ENCODE measurements at places on chromosomes 3 and 15.

DNA sequence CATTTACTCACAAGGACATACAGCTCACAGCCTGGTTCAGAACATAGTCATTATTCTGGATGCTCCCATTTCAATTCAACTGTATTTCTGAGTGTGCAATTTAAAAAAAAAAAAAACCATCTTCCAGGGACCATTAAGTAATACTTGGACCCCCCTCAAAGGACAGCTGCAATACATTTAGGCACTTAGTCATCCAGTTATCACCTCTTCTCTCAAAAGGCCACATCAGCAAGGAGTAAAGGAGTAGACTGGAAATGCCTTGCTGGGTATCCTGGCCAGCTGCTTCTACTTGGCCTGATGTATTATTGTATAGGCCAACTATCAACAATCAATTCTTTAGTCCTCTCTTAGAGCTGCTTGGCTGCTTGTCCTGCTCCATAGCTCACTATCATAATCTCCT, 211.4 kb upstream of the SETMAR start:
- DNase-seq, result no peak

- no peak for DNase-seq
These were observed 57.3 kb downstream of the GREM1 start for GRCh38 chr15:32775103-32775502.

GRCh38 chr15:73924171-73924921, 1.9 kb upstream of the LOXL1 start:
- no peak for DNase-seq

- DNase-seq, result no peak
These were observed 159.2 kb upstream of the SLC24A5 start for GRCh38 chr15:47961401-47962090.

DNA sequence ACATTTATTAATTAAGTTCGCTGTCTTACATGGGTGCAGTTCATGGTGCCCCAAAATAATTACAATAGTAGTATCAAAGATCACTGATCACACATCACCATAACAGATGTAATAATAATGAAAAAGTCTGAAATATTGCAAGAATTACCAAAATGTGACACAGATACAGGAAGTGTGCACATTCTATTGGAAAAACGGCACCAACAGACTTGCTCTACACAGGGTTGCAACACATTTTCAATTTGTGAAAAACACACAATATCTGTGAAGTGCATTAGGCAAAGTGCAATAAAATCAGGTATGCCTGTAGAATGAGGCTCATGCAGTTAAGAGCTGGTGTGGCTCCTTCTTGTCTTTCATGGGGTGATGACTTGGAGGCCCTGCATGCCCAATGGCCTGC, 265.8 kb downstream of the RPLP1 start:
- no peak for DNase-seq

DNA sequence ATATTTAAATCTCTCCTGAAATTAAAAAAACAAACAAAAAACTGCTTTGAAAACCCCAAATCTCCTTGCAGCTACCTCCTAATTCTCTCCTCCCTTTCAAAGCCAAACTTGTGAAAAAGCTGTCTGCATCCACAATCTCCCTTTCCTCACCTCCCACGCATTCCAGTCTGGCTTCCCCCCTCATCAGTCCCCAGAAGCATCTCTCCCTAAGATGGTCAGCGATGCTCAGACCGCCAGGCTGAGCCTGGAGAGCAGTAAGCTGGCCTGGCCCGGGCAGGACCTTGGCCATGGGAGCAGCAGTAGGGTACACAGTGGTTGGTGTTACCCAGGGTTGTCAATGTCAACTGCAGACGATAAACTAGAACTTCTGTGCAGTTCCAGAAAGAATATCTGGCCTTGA, 32.9 kb upstream of the BLM start:
- no peak for DNase-seq

DNA sequence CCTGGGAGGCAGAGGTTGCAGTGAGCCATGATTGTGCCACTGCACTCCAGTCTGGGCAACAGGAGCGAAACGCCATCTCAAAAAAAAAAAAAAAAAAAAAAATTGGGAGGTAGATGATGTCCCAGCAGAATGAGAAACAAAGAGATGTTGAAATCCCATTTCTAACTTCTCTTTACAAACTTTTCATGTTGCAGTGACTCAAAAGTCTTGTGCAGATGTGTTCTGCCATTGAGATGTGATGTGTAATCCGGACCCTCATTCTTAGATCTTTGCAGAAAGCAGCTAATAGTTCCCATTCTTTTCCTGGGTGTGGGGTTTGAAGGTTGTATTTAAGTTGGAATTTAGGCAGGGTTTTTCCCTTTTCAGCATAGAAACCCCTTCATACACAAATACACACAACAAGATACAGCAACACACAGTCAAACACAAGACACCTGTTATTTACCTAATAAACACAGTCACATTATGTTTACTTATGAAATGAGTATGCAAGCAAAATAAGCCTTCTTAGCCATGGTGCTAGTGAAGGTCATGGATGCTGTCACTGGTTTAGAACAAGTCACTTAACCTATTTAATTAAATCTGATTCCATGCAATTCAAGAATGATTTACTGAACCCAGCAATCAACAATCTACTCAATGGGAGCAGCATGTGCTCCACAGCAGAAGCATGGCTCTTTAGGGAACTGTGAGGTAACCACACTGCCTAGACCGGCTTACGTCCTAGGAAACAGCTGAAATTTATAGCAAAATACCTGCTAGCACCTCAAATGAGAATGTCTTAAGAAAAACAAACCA, 14.9 kb downstream of the SIAH2 start:
- peak; percentile 41 for DNase-seq

- no peak for DNase-seq
These were observed 8.7 kb upstream of the SEMA3F start for GRCh38 chr3:50146316-50146901.

DNA sequence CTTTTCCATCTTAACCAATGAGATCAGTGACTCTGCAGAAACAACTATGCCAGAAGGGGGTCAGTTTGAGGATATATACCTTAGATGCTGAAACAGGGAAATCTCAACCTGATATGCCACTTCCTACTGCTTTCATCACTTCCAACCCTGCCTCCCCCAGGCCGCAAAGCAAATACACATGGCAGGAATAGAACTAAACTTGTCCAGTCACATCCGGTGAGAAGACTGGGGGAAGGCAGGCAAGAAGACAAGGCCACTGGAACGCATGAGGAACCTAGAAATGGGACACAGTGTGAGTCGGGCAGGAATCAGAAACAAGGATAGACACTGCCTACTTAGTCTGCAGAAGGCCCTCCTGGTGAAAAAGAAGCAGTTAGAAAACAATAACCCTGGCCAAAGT, 90.6 kb downstream of the MYO5A start:
- DNase-seq, result no peak

GRCh38 chr3:81788610-81789009, 27.2 kb upstream of the GBE1 start:
- no peak for DNase-seq

- DNase-seq, result no peak
These were observed 62.7 kb upstream of the BLM start for GRCh38 chr15:90654233-90655136.

- no peak for DNase-seq
These were observed 65.5 kb upstream of the FBN1 start for GRCh38 chr15:48710952-48711495.

GRCh38 chr15:87874896-87875711, 381.4 kb downstream of the NTRK3 start:
- no peak for DNase-seq

DNA sequence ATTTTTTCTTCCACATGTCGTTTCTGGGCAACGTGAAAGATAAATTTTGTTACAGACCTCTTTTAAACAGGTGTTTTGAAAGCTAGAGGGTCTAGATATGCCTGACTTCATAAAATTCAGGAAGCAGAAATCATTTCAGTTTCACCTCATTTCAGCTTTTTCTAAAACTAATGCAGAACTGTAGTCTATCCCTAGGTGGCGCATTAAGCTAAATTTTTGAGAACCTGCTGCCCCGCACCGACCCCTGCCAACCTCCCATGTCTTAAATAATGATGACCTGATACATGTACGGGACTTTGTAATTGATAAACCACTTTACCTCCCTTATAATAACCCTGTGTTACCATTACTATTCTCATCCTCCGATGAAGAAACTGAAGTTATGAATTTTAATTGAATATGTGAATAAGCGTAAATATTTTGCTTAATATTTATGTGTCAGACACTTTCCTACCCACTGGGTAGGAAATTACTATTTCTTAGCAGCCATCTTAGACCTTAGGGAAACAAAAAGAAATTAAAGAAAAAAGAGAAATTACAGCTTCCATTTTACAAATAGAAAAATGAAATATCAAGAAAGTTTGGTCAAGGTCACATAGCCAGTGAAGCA, 78.7 kb upstream of the GCNT3 start:
- peak; percentile 52 for DNase-seq

DNA sequence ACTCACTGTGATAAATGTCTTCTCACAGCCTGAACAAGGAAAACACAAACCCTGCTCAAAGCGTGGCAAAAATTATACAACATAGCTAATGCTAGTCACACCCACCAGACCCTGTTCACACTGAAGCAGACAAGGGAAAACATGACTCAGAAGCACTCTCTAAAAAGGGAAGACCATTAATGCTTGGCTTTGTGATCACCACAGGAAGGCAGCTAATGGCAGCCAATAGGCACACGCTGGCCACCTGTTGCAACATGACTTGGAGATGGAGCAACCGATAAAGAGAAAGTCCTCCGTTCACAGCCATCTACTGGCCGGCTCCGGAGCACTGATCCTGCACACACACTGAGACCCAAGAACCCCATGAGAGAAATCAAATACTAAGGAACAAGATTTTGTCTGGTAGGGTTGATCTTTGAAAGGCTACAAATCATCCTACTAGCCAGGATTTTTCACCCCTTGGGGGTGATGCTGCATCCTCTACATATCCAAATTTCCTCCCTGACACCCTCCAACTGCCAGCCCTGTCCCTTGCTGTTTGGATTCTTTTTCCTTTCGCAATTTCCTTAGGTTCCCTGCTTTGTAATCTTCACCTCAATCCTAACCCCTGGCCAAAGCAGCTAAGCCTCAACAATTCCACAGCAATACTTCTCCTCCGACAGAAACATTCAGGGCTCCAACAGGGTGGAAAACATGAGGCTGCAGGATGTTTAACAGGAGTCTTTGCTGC, 3.2 kb downstream of the ZXDC start:
- peak; percentile 41 for DNase-seq

DNA sequence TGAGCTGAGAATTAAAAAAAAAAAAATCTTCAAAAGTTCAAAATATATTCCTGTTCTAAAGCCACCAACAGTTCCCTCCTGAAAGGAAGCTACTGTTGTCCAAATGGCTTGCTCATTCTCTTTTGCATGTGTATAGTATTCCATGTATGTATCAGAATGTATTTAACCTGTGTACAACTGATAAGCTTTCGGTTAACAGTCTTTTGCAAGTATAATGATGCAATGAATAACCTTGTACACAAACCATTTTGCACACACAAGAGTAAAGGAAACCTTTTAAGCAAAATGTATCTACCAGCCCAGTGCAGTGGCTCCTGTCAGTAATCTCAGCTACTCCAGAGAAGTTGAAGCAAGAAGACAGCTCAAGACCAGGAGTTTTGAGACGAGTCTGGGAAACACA, 32.6 kb downstream of the TOPBP1 start:
- no peak for DNase-seq

- DNase-seq, result no peak
These were observed 344.3 kb upstream of the UMPS start for GRCh38 chr3:124385996-124386395.

DNA sequence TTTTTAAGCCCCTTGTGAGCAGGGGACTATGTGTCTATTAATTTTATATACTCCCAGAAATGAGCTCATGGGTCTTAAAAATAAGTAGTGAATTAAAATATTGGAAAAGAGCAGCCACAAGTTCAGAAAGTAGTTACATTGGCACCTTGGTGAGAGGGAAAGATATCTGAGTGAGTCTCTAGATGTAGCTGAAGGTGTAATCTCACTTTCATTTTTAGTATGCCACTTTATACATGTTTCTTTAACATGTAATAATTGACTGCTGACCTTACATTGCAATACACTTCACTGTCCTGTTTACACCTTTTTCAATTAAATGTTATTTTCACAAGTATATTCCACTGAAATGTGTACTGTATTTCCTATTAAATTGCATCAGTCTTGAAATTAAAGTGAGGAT, 12.1 kb upstream of the PAK6 start:
- DNase-seq, result no peak

GRCh38 chr15:67573194-67573593, 30.7 kb downstream of the MAP2K5 start:
- no peak for DNase-seq

DNA sequence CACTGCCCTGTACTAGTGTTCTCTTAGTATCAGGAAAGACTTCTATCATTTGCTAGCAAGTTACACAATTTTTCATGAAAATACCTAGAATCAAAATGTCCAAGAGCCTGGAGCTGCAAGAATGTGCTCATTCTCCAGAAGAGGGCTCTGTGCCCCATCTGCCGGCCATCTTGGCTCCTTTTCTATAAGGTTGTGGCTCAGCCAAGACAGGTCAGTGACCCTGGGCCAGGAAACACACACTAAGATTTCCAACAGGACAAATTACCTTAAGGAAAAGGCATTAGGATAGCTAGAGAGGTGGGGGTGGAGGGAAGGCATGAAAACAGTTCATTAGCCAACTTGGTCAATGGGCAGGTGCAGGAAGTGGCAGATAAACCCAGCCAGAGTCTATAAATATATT, 20.7 kb downstream of the TIMP4 start:
- no peak for DNase-seq

- DNase-seq, result no peak
These were observed 22.1 kb upstream of the IP6K2 start for GRCh38 chr3:48738926-48739616.

GRCh38 chr3:194404365-194405140, 5.5 kb upstream of the GP5 start:
- peak; percentile 67 for DNase-seq

- no peak for DNase-seq
These were observed 168.4 kb downstream of the TUSC7 start for GRCh38 chr3:116877968-116878367.

DNA sequence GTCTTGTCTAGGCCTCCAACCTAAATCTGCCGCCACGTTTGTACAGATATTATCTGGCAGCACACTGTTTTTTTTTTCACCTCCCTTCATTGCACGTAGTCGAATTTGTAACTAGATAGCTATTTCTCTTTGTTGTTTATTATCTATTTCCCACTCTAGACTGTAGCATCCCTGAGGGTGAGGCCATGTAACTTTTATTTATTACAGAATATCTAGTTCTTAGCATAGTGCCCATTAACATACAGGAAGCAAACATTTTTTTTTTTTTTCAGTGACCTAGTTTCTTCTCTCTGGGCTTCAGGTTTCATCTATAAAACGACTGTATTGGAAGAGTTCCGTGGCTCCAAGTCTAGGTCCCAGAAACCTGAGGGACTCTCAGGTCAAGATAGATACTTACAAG, 354.3 kb downstream of the FGF12 start:
- DNase-seq, result peak; percentile 27

DNA sequence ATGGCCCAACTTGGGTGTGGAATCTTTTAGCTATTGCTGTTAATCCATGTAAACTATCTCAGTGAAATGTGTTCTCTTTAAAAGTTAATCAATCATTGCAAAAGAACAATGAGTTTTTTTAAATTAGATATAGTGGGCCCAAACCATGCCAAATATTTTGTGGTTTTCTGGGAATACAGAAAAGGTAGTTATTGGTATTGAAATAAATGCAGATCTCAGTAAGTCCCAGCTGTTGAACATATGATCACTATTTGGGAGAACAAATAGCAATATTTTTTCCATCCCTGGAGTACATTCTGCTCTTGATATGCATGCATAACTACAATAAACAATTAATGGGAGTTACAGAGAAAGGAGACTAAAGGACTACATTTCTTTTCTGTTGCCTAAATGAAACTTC, 36.0 kb upstream of the LEKR1 start:
- DNase-seq, result no peak

- no peak for DNase-seq
These were observed 61.5 kb upstream of the GRM7 start for GRCh38 chr3:6799264-6799915.

Measured in NCI-H1436 (cell line).